ENCODE measurements at places on chromosomes 6 and 20.

DNA sequence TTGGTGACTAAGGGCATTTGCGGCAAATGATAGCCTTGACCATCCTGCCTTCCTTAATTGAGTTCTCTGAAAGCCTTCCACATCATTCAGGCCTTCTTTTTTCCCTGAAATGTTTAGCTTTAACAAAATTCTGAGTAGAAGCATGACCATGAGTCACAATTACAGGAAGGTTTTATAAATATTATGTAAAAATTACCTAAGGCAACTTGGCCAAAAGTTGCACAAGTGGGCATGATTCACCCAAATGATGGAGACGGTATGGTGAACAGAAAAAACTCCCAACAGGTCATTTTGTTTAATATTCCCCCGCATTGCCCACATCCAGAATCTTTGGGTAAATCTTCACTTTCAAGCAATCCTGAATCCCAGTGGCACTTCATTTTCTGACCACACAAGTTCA lies 37.0 kb downstream of the MC3R start:
- DNase-seq = no peak

DNA sequence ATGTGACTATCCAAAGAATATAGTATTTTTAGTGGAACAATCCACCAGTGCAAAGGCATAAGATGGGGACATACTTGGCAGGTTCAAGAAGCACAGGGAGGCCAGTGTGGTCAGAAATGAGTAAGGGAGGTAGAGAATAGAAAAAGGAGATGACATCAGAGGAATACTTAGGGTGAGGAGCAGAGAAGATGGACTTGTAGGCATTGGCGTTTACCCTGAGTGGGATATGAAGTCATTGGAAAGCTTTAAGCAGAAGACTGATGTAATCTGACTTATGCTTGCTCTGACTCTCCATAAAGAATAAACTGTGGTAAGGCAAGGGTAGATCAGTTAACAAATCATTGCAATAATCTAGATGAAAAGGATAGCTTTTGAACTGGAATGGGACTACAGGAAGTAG lies 228.7 kb downstream of the GJA1 start:
- no peak for DNase-seq

GRCh38 chr20:52083627-52084232 lies 107.8 kb downstream of the ZFP64 start:
- DNase-seq = no peak

- DNase-seq = no peak
Observed at GRCh38 chr6:20202699-20203302, 9.5 kb downstream of the MBOAT1 start.

DNA sequence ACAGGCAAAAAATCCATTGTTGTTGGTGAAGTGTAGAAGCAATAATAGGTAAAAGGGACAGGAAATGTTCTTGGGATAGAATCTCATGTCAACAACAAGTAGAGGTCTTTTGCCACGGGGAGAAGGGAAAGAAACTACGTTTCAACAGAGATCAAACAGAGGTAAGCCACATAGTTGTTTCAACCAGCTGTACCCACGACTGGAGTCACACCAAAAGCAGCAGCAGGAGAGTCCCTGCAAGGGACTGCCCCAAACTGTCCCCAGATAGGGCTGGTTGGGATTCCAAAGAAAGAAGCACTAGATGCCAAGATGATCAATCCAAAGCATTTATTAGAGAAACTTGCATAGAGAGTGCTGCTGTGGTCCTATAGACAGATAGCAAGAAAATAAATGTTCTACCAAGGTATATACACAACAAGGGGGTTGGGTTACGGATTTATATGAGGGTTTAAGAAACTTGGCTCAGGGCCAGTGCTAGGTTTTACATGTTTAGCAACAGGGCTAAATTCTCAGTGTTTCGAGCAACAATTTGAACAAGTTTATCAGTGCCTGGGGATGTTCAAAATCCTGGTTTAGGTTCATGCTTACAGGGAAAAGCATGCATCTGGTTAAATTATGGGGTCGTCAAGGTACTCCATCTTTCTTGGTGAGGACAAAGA lies 466.5 kb downstream of the MMUT start:
- DNase-seq = no peak
